Stomach (tissue), 19 donors: ENCODE measurements at places on chromosomes 13 and 19. TPM values are rescaled to one million over a fixed set of nuclear protein-coding genes. Genes with fewer than 3 reads are reported as not detected.

The LSR gene
- 20.4 TPM for total RNA-seq

The POSTN gene
- 25.9 TPM for total RNA-seq

The SKA3 gene
- 2.6 TPM for total RNA-seq

The IZUMO1 gene
- 10.7 TPM for total RNA-seq

The FGF9 gene
- not detected for total RNA-seq

The KCNN4 gene
- total RNA-seq = 33.9 TPM

The ZNF699 gene
- total RNA-seq = 15.4 TPM

The MISP gene
- total RNA-seq = 149 TPM

The RFPL4A gene
- total RNA-seq = 1.7 TPM

The CYSLTR2 gene
- not detected for total RNA-seq

The TMEM161A gene
- total RNA-seq = 59.5 TPM

DNA sequence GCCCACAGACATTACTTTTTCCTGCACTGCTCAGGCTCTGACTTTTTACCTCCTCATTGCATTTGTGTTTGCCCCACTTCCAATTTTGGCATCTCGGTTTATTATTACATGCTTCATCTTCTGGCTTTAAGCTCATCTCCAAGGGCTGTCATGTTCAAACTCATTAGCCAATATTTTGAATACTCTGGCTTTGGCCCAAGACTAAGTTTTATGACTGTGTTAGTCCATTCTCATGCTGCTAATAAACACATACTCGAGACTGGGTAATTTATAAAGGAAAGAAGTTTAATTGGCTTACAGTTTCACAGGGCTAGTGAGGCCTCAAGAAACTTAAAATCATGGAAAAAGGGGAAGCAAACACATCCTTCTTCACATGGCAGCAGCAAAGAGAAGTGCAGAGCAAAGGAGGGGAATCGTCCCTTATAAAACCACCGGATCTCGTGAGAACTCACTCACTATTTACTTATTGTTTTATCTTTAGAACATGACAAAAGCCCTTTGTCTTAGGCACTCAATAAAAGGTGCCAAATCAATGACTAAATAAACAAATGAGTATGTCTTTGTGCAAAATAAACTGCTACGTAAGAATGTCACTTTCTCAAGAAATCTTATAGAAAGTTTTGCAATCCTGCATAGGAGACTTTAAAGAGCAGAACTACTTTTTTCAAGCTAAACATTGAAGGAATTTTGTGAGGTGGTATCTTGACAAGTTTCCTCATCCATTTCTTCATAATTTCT lies 233.4 kb upstream of the SPRY2 start:
- H3K4me3 ChIP-seq = no peak overlapping the region
- H3K27ac ChIP-seq = no peak overlapping the region
- H3K36me3 ChIP-seq = no peaks in the 10 kb centered on the region
- H3K27me3 ChIP-seq = no peaks in the 10 kb centered on the region

- no peak for DNase-seq
- H3K36me3 ChIP-seq = no peaks in the 10 kb centered on the region
- H3K27ac ChIP-seq = no peak overlapping the region
- H3K4me3 ChIP-seq = no peak overlapping the region
These were observed 304.7 kb downstream of the POU4F1 start for GRCh38 chr13:78298657-78299056.

GRCh38 chr19:41531438-41532311 lies 44.3 kb upstream of the CEACAM21 start:
- peak; percentile 64 for DNase-seq
- peaks cover 33% of the 10 kb centered on the region for H3K27me3 ChIP-seq
- no peaks in the 10 kb centered on the region for H3K4me1 ChIP-seq

DNA sequence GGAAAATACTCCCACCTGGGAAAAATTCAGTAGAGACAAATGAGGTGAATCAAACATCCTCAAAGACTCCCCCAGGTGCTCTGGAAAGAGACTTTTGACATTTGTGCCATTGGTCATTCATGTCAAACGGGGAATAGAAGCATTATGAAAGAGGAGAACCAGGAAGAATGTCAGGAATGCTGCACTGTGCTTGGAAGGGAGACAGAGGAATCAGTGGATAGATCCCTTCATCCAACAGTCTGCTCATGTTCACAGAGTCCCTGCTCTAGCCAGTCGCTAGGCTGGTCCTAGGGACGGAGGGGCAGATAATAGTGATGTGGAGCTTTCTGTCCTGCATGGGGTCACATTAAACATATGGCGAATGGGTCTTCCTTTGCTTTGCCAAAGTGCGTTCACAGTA lies 384.4 kb downstream of the FGF9 start:
- no peak for DNase-seq
- H3K36me3 ChIP-seq = no peaks in the 10 kb centered on the region
- H3K27me3 ChIP-seq = no peaks in the 10 kb centered on the region

DNA sequence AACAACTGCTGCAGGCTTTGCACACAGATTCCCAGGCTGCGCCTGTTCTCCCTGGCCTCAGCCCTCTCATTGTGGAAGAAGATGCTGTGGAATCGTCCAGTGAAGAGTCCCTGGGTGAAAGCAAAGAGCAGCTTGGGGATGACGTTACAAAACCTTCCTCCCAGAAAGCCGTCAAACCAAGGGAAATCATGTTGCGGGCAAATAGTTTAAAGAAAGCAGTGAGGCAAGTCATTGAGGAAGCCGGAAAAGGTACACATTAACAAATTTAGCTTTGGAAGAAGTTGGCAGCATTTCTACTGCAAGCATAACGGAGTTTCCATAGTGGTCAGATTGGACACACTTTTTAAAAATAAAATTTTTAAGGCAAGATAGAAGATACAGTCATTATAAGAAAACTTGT lies 82.9 kb upstream of the AKAP11 start:
- no peak overlapping the region for H3K4me3 ChIP-seq
- no peaks in the 10 kb centered on the region for H3K27me3 ChIP-seq
- H3K4me1 ChIP-seq = no peaks in the 10 kb centered on the region
- peaks cover 45% of the 10 kb centered on the region for H3K36me3 ChIP-seq
- H3K27ac ChIP-seq = no peak overlapping the region

DNA sequence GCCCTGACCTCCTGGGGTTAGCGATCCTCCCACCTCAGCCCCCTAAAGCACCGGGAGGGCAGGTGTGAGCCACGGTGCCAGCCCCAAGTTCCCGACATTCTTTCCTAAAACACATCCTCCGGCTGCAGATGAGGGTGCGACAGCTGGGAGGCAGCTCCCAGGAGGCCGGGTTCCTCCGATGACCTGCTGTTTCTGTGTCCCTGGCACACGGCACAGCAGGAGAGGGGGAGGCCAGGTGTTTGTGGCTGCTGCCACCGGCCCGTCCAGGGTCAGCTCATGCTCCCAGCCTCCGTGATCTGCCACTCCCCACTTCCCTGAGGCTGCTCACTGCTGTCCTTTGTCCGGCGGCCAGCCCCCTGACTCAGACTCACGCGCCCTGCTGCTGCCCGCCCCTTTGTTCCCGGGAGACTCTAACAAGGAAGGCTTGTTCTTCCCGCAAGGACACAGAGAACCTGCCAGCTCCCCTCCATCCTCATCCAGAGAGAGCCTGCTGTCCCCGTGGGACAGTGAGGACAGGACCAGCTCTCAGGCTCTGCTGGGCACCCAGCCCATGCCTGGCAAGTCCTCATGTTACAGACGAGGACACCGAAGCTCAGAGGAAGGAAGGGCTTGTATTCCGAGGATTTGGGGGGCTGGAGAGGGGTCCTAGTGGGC lies 10.6 kb upstream of the MADCAM1 start:
- H3K27me3 ChIP-seq = peaks cover 36% of the 10 kb centered on the region
- no peak overlapping the region for H3K27ac ChIP-seq
- peaks cover 12% of the 10 kb centered on the region for H3K4me1 ChIP-seq
- peak; percentile 63 for DNase-seq

- no peaks in the 10 kb centered on the region for H3K4me1 ChIP-seq
- DNase-seq = no peak
- H3K4me3 ChIP-seq = no peak overlapping the region
- H3K27ac ChIP-seq = no peak overlapping the region
- H3K27me3 ChIP-seq = no peaks in the 10 kb centered on the region
These were observed 25.4 kb downstream of the MPHOSPH8 start for GRCh38 chr13:19658831-19659230.

DNA sequence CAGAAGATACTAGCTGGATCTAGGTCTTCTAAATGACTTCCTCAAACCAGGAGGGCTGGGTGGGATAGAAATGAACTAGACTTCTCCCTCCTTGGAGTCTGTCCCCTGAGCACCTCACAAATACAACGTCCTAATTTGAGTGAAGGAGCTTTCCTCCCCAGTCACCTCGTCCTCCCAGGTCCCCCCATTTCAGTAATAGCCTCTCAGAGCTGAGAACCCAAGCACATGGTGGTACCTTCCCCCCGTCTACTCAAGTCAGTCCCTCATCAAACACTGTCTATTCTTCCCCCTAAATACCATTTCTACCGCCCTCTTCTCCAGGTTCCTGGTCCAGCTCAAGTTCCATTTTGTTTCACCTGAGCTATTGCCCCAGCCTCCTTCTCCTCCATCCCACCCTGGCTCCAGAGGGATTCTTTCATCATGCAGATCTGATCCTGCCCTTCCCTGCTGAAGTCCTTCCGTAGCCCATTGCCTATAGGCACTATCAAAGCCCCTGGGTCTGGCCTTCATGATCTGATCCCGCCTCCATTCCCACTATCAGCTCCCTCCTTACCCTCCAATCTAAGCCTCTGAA lies 5.3 kb upstream of the PRKCG start:
- H3K4me3 ChIP-seq = no peak overlapping the region
- no peak overlapping the region for H3K27ac ChIP-seq
- H3K36me3 ChIP-seq = peaks cover 52% of the 10 kb centered on the region
- no peaks in the 10 kb centered on the region for H3K27me3 ChIP-seq
- H3K4me1 ChIP-seq = peaks cover 66% of the 10 kb centered on the region

DNA sequence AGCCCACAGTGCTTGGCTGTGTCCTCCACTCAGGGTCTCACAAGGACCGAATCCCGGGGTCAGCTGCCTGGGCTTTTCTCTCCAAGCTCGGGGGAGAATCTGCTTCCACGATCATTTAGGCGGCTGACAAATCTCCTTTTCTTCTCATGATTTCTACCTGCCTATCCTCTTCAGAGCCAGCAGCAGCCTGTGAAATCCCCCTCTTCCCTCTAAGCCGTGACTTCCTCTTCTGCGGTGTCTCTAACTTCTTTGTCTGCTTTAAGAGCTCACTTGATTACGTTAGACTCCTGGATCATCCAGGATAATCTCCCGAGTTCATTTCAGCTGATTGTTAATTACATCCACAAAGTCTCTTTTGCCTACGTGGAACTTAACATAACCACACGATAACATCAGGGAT lies 22.5 kb upstream of the ZNF845 start:
- DNase-seq = no peak
- H3K27ac ChIP-seq = no peak overlapping the region
- H3K27me3 ChIP-seq = no peaks in the 10 kb centered on the region
- H3K4me3 ChIP-seq = no peak overlapping the region
- no peaks in the 10 kb centered on the region for H3K36me3 ChIP-seq

DNA sequence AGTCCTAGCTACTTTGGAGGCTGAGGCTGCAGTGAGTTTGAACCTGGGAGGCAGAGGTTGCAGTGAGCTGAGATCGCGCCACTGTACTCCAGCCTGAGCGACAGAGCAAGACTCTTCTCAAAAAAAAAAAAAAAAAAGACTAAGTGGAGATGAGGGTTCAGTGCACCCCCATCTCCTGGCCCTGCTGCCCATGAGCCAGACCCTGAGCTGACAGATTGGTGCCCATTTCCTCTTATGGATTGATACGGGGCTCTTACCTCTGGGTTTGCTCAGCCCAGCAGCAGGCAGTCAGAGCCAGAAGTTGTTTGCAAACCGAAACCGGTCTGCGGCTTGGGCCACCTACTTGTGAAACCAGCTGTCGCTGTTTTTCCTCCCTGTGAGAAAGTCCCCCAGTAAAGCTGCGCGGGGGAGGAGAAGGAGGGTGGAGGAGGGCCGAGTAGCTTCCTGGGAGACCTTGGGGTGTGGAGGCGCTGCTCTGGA lies 36.9 kb downstream of the ARRDC2 start:
- no peaks in the 10 kb centered on the region for H3K36me3 ChIP-seq
- H3K27me3 ChIP-seq = no peaks in the 10 kb centered on the region
- peak overlapping the region; percentile 81 for H3K27ac ChIP-seq
- H3K4me1 ChIP-seq = peaks cover 35% of the 10 kb centered on the region
- DNase-seq = peak; percentile 86
- H3K4me3 ChIP-seq = peak overlapping the region; percentile 40

GRCh38 chr13:42215578-42216421 lies 56.2 kb upstream of the AKAP11 start:
- H3K36me3 ChIP-seq = peaks cover 59% of the 10 kb centered on the region
- no peak overlapping the region for H3K27ac ChIP-seq
- H3K4me3 ChIP-seq = no peak overlapping the region
- DNase-seq = peak; percentile 64
- H3K27me3 ChIP-seq = no peaks in the 10 kb centered on the region
- H3K4me1 ChIP-seq = no peaks in the 10 kb centered on the region

- H3K27ac ChIP-seq = peak overlapping the region; percentile 77
- no peaks in the 10 kb centered on the region for H3K27me3 ChIP-seq
- peaks cover 44% of the 10 kb centered on the region for H3K36me3 ChIP-seq
These were observed 123.0 kb downstream of the KDM4B start for GRCh38 chr19:5091684-5092480.

DNA sequence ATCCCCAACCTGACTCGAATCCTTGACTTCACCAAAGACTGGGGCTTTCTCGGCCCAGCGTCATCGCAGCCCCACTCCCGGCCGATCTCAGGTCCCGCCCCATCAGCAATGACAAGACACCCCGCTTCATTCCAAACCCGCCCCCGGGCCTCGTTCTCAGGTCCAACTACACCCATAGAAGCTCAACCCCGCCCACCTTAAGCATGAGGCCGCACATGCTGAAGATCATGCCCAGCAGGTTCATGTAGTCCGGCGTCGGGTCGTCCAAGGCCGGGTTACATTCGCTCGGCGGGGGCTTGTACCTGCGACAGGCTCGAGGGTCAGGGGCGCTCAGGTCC lies 2.3 kb downstream of the WDR83 start:
- H3K27ac ChIP-seq = peak overlapping the region; percentile 94
- H3K4me3 ChIP-seq = peak overlapping the region; percentile 88
- peak; percentile 78 for DNase-seq
- peaks cover 63% of the 10 kb centered on the region for H3K4me1 ChIP-seq

DNA sequence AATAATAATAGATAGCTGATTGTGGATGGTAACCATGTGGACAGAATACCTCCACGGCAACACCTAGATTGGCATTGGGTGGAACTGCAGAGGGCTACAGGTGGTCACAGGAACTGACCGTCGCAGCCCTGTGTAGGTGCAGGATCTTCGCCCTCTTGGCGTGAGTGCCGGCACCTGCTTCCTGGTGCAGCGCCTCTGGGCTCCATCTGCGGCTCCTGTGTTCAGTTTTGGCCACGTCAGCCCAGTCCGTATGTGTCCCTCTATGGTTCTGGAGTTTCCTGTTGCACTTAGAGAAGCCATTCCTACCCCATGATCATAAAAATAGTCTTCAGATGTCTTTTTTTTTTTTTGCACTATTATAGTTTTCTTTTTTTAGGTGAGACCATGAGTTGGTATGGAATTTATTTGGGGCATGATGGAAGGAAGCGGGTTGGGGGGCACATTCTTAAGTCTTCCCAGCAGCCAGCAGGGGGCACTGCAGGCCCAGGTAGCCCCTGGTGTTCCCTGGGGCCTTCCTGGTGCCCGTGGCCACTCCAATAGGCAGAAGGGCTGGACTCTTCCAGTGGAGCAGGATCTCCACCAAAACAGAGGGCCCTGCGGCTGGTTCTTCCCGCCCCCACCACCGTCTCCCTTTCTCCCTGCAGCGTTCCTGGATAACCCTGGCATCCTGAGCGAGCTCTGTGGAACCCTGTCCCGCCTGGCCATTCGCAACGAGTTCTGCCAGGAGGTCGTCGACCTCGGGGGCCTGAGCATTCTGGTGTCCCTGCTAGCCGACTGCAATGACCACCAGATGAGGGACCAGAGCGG lies 10.1 kb upstream of the SLC25A42 start:
- H3K36me3 ChIP-seq = peaks cover 38% of the 10 kb centered on the region
- H3K4me1 ChIP-seq = no peaks in the 10 kb centered on the region
- no peaks in the 10 kb centered on the region for H3K27me3 ChIP-seq
- peak; percentile 81 for DNase-seq
- no peak overlapping the region for H3K27ac ChIP-seq
